Stimulated activated CD8-positive, alpha-beta memory T cell treated with anti-CD3 and anti-CD28 coated beads, Interleukin-4, amount 100 ng/mL, for 1 hour (primary cell): ENCODE measurements at places on chromosomes 4 and X.

DNA sequence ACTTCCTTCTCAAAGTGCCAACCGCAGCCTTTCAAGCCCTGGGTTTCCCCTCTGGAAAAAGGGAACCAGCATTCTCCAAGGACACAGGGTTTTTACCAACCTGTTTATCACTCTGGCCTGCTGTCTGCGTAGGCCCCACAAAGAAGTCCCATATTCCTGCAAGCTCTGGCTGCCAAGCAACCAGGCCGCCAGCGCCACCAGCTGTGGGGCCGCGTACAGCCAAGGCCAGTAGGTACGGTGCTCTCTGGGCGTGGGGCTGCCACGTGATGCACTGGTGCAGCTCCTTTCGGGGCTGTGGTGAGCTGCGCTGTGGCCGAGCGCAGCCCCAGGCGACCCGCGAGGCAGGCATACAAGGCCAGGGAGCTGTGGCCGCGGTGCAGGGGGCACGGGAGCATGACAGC, 22.1 kb downstream of the LUZP4 start:
- DNase-seq, result no peak

DNA sequence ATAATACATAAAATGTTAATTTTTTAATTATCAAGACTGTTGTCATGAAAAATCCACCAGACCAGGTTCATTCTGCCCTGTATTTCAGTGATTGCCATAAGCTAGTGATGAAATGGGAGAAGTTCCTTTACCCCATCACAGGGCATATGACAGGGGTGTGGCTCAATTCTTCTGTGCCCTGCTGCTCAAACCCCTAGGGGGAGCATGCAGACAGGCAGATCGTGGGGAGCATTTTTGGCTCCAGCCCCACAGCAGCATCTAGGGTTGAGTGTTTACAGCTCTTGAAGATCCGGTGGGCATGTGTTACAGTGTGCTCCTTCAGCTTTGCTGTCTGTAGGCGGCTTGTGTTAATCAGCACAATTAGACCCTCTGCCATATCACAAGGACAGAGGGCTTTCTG, 700.7 kb downstream of the PCDH18 start:
- DNase-seq, result no peak

DNA sequence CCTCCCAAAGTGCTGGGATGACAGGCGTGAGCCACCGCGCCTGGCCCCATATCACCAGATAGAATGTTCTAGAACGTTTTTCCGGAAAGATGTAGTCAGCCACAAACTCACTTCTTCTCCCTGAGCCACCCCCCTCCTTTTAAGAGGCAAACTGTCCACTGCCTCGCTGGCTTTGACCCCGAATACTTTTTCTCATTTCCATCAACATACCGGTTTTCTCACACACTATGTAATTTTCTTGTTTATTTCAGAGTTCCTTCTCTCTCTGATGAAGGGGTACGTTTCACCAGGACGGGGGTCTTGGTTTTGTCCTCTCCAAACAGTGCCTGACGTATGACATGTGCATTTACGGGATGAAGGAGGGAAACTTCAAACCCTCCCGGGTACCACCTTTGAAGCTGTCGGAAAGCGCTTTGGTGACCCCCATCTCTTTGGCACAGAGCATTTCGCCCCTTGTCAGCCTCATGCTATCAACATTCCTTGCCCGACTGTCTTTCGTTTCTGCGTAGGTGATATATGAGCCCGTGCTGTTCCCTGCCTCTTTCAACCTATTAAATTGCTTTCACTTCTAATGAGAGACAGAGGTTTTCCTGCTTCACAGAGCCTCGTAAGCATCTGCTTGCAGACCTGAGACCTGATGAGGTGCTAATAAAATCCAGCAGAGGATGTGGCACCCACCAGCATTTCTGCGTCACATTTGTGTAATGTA, 73.8 kb downstream of the CRLF2 start:
- no peak for DNase-seq

DNA sequence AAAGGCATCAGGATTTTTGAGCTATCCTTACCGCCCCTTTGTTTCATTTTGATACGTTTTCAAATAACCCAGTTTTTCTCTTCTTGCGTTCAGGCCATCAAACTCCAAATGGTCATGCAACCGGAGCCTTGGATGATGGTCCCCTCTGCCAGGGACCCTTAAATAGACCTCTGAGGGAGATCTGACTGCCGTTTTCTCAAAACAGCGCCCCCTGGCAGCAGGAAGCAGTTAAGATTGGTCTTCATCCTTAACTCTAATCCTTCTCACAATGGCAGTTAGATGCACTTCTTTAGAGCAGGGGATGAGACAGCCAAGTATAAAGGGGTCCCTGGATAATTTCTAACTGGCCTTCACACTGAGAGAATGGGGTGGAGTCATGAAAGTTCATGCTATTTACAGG, 525.0 kb upstream of the SPANXN1 start:
- no peak for DNase-seq

GRCh38 chrX:39759526-39760224, 338.1 kb downstream of the BCOR start:
- DNase-seq, result no peak

DNA sequence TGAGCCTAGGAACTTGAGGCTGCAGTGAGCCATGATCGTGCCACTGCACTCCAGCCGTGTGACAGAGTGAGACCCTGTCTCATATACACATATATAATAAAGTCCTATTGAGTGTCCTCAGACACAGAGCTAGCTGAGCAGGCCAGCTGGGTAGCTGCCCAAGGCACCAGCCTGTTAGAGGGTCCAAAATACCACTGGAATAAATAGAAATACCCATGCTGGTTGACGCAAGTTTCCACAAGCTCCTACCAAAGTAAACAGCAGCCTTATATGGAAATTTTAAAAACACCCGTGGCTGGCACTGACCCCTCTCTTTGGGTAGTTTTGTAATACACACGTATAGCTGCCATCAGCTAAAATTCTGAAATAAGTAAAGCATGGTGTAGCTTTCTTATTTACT, 348.6 kb downstream of the BCOR start:
- DNase-seq, result no peak

DNA sequence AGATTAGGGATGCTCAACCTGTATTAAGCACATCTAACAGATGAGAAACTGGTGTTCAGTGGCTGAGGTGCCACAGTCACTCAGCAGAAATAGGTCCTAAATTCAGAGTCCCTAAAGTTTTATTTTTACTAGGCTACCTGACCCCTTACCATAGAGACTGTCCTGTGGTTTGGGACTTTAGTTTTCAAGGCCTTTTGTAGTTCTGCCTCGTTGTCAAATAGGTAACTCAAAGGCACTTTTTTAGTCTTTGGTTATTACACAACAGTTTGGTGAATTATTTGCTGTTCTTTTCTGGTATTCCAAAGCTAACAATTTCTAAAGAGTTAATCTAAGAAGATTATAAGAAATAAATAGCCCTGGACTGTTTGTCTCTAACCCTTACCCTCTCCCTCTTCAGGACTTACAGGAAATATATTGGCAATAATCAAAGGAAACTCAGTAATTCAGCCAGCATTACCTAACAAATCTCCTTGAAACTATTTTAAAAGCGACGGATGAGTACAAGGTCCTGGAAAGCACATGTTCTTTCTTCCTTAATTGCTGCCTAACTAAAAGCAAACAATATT, 12.8 kb upstream of the SERTM2 start:
- no peak for DNase-seq

GRCh38 chrX:8034058-8034457, 106.8 kb upstream of the PNPLA4 start:
- no peak for DNase-seq

GRCh38 chr4:106325800-106326199, 9.4 kb downstream of the AIMP1 start:
- DNase-seq, result no peak

DNA sequence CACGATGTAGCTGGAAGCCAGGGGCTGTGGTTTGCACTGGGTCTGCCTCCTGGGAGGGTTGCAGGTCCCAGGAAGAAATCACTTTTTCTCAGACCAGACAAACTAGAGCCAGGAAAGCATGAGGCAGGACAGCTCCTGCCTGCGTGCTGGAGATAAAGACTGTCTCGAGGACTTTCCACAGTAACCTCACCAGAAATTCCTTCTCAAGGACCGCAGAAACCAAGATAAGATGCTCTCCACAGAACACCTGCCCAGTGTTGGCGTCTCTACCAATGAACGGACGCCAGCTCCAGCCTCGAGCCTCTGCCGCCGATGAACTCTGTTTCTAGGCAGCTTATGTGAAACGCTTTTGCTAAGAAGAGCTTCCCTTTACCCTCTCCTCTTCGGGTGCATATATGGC, 76.9 kb upstream of the AFAP1 start:
- no peak for DNase-seq
